ENCODE measurements at places on chromosomes 11 and 22.
A peak's percentile ranks its signal among the peaks of the same experiment; 100 is the strongest.

DNA sequence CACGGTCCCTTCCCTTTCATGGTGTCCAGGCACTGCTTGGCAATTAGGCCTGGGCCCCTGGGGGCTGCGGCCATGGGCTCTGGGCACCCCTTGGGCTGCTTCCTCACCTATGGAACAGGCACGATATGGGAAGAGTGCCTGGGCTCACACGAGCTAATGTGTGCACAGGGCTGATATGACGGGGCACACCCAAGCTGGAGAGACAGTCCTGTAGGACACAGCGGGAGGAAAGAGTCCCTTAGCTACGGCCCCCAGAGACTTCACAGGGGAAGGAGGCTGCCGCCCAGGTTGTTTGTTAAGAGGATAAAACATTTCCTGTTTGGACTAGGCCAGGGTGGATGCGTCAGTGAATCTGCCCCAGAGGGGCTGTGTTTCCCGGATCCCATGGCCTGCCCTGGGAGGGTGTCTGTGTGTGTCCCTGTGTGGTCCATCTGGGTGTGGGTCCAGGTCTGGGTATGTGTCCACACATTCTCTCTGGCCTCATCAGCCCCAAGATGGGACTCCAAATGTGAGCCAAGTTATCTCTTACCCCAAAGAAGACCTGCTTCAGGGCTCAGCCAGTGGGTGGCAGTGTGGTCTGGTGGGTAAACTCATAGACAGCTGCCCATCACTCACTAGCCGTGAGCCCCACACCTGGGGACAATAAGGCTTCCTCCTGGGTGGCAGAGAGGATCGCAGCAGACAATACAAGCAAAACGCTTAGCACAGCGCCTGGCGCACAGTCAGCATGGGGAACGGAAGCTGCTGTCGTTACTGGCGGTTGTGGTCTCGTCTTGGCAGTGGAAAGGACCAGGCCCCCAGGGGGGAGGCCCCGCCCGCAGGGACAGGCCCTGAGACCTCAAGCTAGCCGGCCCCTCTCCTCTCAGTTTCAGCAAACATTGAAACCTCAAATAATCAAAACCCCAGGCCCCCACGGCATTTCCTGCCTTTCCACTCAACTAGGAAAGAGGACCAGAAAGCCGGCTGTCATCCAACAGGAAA lies 3.2 kb upstream of the EMID1 start:
- DNase-seq: peak; percentile 25

DNA sequence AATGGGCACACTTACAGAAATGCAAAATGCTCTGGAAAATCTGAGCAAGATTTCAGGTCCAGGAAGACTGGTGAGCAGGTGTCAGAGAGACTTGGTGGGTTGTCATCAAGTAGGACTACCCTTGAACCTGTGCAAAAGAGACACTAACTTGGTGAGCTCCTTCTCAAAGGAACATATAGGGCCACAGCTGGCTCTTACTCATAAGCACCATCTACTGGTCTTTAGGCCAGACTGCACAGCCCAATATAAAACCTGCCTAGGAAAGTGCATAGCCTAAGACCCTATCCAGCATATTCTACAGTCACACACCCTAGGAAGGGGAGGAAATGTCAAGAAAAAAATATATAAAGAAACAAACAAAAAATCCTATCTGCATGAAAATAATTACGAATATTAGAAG lies 18.2 kb upstream of the OR10W1 start:
- no peak for DNase-seq

DNA sequence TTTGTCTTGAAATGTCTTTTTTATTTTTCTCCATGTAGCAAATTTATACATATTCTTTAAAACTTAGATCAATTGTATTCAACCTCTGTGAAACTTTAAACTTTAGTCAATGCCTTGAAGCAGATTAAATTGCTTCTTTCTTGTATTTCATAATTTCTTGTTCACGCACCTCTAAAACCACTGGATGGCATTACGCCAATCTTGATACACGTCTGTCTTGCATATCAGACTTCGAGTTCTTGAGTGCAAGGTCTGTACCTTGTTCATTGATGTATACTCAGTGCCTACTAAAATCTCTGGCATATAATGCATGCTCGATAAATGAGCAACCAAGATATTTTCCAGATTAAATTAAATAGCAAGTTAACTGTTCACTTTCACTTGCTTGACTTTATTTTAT lies 236.8 kb downstream of the CASP12 start:
- no peak for DNase-seq

DNA sequence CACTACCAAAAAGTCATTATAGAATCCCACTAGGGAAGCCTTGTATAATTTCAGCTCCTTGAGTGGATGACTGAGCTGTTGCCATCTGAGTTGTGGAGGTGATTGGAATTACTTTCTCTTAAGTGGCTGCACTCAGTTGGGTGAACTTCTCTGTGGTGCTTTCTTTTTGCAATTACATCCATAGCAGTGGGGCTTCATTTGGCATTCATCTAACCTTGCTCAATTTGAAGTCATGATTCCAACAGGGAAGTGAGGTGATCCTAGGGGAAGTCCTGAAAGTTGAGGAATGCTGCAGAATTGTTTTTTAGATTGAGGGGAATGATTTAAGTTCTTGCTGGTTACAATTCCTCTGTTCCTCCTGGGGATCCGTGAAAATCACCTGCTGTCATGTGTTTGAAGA lies 39.6 kb downstream of the ARHGAP42 start:
- no peak for DNase-seq

DNA sequence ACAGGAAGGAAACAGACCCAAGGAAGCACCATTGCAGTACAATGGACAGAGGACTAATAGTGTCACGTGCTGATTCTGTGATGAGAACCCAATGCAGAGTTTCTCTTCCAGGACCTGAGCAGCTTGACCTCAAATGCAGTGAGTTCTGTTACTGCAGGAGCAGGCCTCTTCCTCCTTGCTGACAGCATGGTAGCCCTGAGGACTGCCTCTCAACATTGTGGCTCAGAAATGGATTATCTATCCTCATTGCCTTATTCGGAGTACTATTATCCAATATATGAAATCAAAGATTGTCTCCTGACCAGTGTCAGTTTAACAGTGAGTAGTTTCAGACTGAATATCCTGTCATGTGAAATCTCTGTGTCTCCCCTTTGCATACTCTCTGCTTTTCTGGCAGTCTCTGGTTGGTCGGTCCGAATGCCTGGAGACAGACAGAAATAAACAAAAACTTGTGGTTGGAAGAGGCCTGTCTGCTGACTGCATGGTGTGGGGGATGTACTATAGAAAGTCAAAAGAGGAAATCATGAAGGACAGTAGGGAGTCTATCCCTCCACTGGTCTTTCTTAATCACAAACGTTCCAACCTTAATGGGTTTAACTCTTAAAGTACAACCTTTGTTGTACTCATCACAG lies 6.9 kb upstream of the MS4A14 start:
- no peak for DNase-seq

Data from stimulated activated CD8-positive, alpha-beta memory T cell treated with anti-CD3 and anti-CD28 coated beads, Interleukin-12 subunit alpha, Interleukin-12 subunit beta, amount 100 ng/mL, for 4 hours (primary cell).